ENCODE measurements at places on chromosomes 7 and 10.

- DNase-seq, result no peak
These were observed 86.5 kb downstream of the ARID5B start for GRCh38 chr10:61987951-61988379.

DNA sequence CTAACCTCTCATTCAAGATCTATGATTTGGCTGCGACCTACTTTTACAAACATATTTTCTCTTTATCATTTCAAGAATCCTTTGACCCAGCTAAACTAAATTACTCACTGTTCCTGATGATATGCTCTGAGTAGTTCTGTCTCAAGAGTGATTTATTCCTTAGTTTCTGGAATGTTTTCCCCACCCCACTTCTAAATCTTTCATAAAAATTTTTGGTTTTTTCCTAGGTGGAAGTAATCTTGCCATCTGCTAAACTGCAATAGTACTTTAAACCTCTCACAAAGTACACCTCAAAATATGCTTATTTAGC lies 170.8 kb downstream of the DNAJC1 start:
- no peak for DNase-seq

- DNase-seq, result no peak
These were observed 173.5 kb downstream of the SEMA3E start for GRCh38 chr7:83475420-83475819.

DNA sequence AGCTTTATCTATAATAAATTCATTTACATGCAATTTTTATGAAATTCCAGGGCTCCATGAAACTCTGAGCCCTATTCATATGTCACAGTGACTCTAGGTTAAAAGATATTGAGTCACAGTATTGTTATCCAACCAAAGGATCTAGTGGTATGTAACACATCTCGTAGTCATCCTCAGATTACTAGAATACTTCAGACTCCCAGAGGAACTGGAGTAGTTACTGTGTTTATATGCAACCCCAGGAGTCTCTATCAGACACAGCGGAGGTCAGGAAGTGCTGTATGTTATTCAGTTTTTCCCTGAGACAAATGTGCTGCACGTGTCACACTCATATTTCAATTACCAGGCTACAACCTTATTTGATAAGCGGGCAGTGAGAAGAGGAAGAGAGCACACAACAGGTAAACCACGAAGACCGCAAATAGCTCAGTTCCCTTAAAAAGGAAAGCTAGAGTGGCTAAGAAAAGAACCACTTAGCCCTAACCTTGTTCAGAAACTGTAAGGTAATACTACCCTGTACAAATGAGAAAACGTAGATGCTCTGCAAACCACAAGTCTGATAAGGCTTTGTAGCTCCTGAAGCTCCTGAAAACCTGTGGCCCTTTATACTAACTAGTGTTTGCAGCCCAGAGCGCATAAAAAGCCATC lies 114.0 kb upstream of the CNTNAP2 start:
- no peak for DNase-seq

- no peak for DNase-seq
These were observed 209.9 kb downstream of the CHCHD3 start for GRCh38 chr7:132872034-132872433.

- DNase-seq, result no peak
These were observed 450.0 kb downstream of the IPMK start for GRCh38 chr10:57817741-57818140.

DNA sequence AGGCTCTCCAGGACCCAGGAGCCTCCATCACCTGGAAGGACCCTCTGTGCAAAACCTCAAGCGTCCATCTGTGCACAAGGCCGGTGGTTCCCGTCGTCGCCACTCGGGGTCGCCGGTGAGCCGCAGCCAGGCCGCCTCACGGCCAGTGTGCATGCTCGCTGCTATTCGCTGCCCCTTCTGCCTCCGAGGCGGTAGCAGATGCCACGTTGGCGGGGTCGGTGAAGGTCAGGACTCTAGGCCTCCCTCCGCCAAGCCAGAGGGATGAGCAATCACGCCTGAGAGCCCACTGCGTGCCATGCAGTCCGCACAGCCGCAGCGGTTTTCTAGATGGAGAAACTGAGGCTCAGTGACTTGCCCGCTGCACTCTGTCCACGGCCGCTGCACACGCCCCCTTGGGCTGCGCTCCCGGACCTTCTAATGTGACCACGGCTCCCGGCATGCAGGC lies 5.7 kb downstream of the UPK3B start:
- DNase-seq, result no peak

GRCh38 chr10:110337906-110338305 lies 33.2 kb upstream of the SMNDC1 start:
- DNase-seq, result no peak

- DNase-seq, result no peak
These were observed 101.4 kb upstream of the PPP2R2D start for GRCh38 chr10:131799429-131799828.

GRCh38 chr10:86100581-86101061 lies 266.0 kb downstream of the GRID1 start:
- no peak for DNase-seq

DNA sequence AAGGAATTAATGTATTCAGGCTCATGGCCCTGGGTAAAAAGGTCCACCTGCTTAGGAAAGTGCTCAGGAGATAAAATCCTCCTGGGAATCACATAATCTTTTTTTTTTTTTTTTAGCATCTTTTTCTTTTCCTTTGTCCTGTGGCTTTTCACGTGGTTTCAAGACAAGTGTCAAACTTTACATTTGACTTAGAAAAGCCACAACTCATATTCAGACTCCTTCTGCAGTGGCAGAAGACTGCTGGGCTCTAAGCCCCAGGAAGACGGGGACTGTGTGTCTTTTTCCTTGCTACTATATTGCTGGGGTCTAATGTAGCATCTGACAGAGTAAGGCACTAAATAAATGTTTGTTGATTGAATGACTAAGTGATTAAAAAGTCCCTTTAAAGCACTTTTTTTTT lies 127.5 kb upstream of the ANKRD1 start:
- no peak for DNase-seq

GRCh38 chr7:33448035-33448434 lies 318.7 kb downstream of the BBS9 start:
- DNase-seq, result no peak

DNA sequence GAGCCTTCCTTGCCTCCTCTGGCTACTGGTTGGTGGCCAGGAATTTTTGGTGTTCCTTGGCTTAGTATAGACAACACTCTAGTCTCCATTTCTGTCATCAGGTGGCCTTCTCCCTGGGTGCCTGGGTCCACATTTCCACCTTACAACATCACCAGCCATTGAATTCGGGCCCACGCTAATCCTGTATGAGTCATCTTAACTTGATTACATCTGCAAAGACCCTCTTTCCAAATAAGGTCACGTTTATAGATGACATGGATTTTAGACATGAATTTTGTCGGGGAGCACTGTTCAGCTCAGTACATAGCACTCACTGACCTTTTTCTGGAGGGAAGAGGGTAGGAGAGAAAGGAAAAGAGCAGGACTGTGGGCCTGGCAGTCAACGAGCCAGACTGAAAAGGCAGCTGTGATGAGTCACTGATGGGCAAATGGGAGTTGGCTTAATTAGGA lies 39.4 kb downstream of the MMRN2 start:
- DNase-seq, result no peak

DNA sequence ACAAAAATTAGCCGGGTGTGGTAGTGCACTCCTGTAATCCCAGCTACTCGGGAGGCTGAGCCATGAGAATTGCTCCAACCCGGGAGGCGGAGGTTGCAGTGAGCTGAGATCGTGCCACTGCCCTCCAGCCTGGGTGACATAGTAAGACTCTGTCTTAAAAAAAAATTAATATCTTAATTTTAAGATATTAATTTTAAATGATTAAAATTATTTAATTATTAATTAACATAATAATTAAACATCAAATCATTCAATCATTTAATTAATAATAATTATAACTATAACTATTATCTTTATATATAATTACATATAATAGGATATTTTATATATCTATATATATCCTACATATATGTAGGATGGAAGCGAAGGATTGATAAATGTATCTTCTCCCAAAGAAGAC lies 1.8 kb upstream of the HK1 start:
- no peak for DNase-seq

DNA sequence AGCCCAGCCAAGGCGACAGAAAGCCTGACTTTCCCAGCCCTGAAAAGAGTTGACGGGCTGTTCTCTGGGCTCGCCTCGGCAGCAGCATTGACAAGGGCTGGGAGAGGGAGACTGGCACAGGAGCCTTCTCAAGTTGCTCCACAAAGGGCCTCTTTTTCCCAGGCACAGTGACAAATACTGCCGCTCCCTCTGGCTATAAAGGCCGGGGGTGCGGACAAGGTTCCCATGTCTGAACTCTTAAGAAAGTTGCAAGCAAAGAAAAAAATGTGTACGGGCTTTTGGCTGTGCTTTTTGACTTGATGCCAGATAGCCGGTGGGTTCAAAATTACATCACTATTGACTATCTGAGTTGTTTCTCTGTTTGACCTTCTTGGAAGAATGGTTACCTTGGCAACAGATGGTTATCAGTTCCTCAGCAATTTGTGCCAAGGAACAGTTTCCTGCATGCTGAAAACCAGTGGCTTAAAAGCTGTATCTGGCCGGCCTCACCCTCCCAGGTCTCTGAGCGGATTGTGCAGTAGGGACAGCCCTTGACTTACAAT lies 115.9 kb upstream of the EEPD1 start:
- no peak for DNase-seq

DNA sequence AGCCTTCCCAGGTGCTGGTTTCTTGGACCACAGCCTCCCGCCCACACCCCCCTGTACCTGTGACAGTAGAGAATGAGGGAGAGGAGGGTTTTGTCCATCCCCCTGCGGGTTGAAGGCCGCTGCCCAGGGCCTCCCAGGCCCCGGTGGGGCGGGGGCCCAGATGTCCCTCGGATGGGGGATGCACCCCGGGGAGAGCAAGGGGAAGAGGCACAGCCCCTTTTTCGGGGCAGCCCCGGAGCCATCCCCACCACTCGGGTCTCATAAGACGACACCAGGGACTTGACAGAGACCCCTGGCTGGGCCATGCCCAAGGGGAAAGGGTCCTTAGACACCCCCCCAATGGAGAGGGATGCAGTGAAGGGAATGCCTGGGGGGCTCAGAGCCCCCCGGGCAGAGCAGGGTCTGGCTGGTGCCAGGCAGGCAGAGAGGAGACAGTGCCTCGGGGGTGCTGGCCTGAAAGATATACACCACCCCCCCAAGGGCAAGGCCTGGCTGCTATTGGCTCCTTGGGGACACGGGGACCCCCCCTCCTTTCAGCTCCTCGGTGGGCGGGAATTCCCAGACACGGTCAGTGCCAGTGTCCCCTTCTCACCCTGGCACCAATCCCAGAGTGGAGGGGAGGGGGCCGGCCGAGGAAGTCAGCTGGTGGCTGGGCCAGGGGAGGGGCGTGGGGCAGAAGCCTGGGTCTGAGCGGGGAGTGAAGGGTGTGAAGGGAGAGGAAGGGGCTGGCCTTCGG lies 3.7 kb upstream of the SPACDR start:
- DNase-seq, result no peak

DNA sequence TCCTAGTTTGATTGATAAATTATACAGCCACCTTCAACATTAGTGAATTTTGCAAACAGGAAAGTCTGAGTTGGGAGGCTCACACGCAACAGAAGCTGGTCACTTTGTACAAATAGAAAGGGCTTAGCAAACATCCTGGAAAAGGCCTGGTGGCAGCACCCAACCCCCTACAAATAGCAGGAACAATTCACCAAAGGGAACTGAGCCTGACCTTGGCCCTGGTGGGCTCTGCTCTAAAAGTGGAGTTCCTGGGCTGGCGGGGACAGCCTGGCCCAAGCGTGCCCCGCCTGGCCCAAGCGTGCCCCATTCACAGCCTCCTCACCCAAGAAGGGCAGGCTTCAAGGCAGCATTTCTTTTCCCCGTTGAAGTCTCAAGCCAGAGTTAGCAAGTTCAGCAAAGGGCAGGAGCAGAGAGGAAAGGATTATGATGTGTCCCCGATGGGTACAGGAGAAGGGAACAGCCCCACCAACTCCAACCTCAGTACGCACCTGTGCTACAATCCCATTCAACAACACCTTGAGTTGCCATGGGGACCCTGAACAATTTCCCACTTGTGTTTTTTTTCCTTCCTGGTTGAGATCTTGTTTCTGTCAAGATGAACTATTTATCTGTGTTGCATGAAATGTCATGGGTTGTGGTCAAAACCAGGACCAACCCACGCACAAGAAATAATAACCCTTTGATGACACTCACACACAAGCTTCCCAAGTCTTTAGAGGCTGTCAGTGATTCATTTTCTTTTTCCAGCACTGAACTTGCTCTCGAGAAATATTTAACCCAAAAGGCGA lies 43.4 kb downstream of the RGS10 start:
- no peak for DNase-seq

Measured in activated CD4-positive, alpha-beta T cell treated with anti-CD3 and anti-CD28 coated beads for 1 hour (primary cell).